H9 (cell line): ENCODE measurements at places on chromosomes 12 and 14. TPM values are rescaled to one million over a fixed set of nuclear protein-coding genes. Genes with fewer than 3 reads are reported as not detected.

CABP1 gene
- 3.0 and 3.1 TPM in 2 replicates for total RNA-seq

- no peak for DNase-seq
These were observed 36.9 kb downstream of the ZFC3H1 start for GRCh38 chr12:71626768-71627167.

GRCh38 chr14:26289891-26290486 lies 307.8 kb downstream of the NOVA1 start:
- DNase-seq = no peak

BEGAIN gene
- total RNA-seq = 2.6 and 2.7 TPM in 2 replicates

DNA sequence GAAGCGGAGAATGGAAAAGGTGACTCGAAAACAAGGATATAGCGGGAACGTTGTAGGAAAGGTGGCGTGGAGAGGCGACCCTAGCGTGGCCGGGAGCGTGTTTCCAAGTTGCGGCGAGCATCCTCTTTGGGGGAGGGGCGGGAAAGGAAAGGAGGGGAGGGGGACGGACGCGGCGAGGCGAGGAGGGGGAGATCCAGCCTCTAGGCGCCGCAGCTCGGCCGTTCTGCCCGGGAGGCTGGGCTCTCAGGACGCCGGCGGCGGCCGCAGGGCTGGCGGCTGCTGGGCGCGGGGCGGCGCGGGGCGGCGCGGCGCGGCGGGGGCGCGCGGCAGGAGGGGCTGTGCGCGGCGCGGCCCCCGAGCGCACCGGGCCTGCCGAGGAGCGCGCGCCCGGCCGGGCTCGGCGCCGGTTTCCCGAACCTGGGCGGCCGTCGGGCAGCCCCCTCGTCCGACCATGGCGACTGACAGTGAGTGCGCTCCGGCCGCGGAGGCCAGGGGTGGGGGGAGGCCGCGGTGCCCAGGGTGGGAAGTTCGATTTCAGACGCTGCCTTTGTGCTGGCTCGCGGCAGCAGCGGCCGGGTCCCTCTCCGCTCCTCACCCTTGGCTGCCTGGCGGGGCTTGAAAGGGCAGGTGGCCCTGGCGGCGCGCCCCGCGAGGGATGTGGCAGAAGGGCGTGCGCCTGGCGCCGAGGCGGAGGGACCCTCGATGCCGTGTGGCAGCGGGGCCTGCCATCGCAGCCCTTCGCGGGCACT lies 50.3 kb downstream of the SNAPC1 start:
- DNase-seq = peak; percentile 52

DNA sequence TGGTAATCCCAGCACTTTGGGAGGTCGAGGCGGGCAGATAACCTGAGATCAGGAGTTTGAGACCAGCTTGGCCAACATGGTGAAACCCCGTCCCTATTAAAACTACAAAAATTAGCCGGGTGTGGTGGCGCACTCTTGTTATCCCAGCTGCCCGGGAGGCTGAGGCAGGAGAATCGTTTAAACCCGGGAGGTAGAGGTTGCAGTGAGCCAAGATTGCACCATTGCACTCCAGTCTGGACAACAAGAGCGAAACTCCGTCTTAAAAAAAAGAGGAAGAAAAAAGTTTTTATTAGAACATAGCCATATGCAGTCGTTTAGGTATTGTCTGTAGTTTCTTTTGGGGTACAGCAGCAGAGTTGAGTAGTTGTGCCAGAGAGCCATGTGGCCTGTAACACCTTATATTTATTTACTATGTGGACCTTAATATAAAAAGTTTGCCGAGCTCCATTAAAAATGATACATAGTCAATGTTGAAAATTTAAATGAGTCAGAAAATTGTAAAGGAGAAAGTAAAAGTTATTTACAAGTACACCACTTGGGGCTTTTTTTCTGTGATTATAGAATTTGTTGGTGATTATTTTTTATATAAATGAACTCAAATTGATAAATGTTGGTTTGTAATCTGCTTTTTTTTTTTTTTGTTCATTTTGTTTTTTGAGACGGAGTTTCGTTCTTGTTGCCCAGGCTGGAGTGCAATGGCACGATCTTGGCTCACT lies 2.2 kb downstream of the ADIPOR2 start:
- DNase-seq = no peak

DNA sequence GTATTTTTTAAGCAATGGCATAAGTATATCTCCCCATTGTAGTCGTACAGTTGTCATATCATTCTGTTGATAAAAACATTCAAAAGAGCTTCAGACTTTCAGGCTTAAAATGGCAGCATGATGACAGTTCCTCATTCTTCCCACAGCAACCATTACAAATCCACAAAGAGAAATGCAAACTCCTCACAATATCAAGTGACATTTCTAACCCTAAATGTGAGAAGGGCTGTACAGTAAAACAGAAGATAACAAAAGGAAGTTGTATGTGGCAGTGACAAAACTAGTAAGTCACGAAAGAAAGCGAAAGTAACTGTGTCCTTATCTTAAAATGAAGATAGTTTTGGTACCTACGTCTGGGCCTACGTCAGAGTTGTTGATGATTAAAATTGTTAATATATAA lies 46.7 kb downstream of the GXYLT1 start:
- no peak for DNase-seq

DNA sequence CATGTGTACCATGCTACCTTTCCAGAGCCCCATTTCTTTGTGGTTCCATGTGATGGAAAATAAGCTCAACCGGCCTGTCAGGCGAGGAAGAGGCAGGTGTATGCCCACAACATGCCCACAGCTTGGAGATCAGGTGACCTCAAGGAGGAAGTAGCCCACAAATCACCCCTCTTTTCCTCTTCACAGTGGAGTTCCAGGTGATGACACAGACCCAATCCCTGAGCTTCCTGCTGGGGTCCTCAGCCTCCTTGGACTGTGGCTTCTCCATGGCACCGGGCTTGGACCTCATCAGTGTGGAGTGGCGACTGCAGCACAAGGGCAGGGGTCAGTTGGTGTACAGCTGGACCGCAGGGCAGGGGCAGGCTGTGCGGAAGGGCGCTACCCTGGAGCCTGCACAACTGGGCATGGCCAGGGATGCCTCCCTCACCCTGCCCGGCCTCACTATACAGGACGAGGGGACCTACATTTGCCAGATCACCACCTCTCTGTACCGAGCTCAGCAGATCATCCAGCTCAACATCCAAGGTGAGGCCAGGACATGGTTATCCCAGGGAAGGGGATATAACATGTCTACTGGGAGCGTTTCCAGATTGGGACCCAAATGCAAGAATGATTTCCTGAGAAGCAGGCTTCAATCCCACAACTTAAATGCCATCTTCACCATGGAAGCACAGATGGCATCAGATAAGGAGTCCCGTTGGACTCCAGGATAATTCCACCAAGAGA lies 5.5 kb downstream of the TAPBPL start:
- DNase-seq = no peak

- DNase-seq = peak; percentile 78
These were observed at the start of gene KCNA5 for GRCh38 chr12:5043589-5044419. Gene KCNA5 (plus strand): TSS chr12:5043879. CDS start chr12:5044148, 269 bp downstream.

OVCH1 gene
- not detected in 2 replicates for total RNA-seq

- DNase-seq = no peak
These were observed 362.1 kb downstream of the EGLN3 start for GRCh38 chr14:33588771-33589170.

DNA sequence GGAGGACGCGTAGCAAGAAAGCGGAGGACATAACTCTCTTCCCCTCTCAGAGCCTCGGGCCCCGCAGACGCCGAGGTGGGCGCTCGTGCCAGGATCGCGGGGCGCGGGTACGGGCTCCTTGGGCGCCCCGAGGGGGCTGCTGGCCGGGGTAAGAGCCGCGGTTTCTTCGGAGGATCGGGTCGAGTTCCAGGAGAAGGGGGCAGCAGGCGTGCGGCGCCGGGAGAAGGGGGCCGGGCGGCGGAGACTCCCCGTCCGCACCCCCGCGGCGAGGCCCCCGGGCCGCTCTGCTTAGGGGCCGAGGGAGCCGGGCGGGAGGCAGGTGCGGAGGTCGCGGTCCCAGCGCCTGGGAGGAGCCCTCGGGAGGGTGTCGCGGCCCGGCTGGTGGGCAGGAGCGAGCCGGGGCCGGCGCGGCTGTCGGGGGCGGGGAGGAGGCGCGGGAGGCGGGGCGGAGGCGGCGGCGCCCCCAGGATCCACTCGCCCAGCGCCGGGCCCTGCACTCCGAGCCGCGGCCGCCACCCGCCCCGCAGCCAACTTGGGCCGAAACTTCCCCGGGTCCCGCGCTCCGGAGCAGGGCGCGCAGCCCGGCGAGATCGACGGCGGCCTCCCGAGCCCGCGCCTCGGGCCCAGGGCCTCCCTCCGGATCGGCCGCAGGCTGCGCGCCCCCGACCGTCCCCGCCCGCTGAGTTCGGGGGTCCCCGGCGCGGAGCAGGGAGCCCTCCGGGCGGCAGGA lies 64.4 kb downstream of the FBXL14 start:
- DNase-seq = peak; percentile 51

- no peak for DNase-seq
These were observed 202.6 kb downstream of the FOXN3 start for GRCh38 chr14:89214221-89214965.

PPFIA2 gene
- total RNA-seq = 0.39 and 1.3 TPM in 2 replicates

ACSS3 gene
- 19.3 TPM in 2 replicates for total RNA-seq

CLEC7A gene
- not detected in 2 replicates for total RNA-seq
